ENCODE measurements at places on chromosomes 16 and 17. TPM values are rescaled to one million over a fixed set of nuclear protein-coding genes. Genes with fewer than 3 reads are reported as not detected.

DNA sequence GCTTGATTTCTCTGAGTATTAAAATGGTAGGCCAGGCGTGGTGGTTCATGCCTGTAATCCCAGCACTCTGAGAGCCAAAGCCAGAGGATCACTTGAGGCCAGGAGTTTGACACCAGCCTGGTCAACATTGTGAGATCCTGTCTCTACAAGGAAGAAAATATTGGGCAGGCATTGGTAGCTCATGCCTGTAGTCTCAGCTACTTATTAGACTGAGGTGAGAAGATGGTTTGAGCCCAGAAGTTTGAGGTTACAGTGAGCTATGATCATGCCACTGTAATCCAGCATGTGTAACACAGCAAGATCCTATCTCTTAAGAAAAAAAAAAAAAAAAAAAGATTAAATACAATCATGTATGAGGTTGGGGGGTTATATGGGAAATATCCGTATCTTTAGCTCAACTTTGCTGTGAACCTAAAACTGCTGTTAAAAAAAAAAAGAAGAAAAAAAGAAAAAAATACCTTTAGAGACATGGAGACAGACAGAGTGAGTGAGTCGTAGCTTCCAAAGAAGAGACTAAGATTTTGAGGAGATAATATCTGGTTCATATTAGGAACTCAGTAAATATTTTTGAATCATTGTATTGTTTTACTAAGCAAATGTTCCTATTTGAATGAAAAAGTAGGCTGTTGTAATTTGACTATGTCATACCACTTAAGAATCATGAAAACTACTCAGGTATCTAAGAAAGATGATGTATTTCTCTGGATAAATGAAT, 325.7 kb upstream of the TBX2 start:
- no peak for DNase-seq

GRCh38 chr17:1972487-1973160, 52.5 kb downstream of the RTN4RL1 start:
- DNase-seq, result no peak

DNA sequence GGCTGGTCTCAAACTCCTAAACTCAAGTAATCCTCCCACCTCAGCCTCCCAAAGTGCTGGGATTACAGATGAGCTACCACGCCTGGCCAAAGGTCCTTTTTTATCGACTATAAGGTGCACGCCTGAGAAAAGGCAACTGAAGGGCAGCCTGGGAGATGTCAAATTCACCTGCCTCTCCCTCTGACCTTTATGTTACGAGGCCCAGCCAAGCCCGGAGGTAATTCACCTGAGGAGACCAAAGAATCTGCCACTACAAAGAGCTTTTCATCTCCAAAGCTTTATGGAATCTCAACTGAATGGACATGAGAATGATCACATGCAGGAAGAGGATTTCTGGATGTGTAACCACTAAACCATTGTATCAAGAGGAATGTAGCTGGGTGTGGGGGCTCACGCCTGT, 37.2 kb downstream of the LYRM1 start:
- DNase-seq, result no peak

GRCh38 chr16:3879258-3879886, 1.1 kb downstream of the CREBBP start:
- no peak for DNase-seq

- DNase-seq, result no peak
Measured at GRCh38 chr17:76467809-76468633, 618 bp downstream of the AANAT start.

DNA sequence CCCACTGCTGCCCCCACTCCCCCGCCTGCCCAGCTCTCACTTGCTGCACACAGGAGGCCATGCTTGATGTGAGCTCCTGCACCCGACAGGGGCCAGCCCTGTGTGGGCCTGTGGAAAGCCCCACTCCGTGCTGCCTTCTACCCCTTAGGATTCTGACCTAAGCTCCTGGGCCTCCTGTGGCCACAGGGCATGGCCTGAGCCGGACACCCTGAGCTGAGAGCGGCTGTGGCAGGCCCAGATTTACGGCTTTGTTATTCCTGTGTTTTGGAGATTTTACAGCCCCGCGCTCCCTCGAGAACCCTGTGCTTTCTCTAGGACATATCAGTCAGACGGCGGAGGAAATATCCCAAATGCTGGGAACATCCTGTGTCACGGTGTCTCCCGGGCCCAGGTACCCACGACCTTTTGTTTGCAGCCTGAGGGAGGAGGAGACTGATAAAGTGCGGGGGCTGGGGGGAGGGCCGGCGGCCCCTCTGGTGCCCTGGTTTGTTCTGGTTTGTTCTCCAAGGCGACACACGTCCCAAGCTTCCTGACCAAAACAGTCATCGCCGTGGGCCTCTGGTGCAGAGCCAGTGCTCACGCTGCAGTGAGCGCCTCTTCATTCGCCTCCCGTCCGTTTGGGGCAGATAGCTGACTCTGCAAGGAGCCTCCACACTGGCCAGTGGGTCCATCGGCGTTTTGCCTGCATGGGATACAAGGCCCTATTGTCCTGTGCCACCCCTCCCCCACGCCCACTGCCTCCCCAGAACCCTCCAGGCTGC, 363.4 kb downstream of the C16orf95 start:
- no peak for DNase-seq

DNA sequence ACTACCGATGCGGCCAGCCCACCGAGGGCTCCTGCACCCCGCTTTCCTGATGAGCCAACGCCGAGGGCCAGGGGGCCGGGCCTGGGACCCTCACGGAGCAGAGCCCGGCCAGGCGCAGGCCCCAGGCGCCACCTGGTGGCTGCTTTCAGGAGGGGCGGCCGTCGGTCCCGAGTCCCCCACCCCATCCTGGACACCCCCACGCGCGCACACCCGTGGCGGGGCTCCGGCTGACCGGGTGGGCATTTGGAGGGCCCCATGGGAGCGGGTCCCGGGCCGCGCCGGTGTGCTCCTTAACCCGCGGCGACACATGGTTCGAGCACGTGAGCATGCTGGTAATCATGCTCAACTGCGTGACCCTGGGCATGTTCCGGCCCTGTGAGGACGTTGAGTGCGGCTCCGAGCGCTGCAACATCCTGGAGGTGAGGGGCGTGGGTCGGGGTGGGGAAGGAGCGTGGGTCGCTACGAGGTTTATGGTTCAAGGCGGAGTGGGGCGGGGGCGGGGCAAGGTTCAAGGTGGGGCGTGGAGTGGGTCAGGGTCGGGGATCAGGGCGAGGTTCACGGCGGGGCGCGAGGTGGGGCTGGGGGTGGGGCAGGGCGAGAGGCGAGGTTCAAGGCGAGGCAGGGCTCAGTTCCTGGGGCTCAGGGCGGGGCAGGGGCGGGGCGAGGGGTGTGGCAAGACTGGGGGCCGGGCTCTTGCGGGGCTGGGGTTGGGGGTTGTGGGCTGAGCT, 30.2 kb downstream of the TPSG1 start:
- DNase-seq, result no peak

DNA sequence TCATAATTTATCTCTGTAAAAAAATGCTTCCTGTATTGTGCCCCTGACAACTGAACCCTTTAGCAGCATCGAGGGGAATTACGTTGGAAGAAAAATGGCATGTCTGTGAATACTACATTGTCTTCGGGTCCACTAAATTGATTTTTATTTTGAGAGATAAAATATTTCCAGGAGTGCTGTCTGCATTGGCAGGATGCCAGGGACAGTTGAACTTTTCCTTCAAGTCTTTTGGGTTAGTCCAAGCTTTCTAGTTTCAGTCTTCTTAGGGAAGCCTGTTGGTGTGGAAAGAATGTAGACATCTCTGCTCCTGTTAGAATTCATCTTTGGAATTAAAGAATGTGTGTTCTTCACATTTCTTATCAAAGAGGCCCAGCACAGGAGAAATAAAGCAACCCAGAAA, 557.9 kb downstream of the TMEM114 start:
- no peak for DNase-seq

- no peak for DNase-seq
Measured at GRCh38 chr16:2825049-2825742, 4.9 kb upstream of the ZG16B start.

DNA sequence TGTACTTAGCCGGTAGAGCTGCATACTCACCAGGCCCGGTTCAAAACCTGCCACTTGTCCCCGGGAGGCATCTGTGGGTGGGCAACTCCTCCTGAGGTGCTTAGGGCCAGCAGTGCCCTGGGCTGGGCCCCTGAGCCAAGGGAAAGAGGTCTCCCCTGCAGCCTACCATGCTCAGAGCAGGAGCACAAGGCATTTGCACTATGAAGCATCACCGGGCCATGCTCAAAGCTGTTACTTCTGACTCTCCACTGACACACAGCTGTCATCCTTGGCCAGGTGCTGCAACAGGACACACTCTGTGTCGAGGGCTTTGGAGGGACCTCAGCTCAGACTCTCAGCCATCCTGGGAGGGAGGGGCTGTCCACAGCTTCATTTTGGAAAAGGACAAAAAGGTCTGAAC, 37.2 kb downstream of the SLC38A8 start:
- no peak for DNase-seq

GRCh38 chr17:47905221-47905733, 9.2 kb downstream of the SP2 start:
- DNase-seq, result peak; percentile 83

DNA sequence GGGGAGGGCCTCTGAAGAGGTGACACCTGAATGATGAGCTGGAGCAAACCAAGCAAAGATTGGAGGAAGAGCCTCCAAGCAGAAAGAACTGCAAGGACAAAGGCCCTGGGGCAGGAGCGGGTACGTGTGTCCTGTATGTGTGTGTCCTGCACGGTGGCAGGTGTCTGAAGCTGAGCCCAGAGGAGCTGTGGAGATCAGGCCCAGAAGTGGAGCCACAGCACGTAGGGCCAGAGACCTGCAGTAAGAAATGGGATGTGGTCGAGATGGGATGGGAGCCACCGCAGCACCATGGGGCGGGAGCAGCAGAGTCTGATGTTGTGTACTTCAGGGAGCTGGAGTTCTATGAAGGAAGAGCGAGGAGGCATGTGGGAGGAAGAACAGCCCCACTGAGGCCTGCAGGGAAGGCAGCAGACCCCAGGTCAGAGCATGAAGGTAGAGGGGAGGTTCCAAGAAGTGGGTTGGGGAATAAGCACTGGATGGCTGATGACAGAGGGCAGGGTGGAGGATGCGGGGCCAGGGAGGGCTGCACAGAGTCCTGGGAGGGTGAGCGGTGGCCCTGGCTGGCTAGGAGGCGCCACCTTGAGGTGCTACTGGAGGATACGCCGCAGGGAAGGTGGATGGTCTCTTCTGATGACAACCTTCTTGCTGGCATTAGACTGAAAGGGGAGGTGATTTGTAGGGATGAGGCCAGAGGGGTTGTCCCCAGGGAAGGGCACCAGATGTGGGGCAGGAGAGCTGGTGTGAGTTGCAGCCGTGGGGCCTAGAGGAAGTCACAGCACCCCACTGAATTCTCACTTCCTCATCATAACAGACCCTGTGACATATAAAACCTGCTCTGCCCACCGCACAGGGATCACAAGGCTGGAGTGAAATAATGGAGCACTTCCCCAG, 10.6 kb upstream of the CETP start:
- DNase-seq, result no peak

DNA sequence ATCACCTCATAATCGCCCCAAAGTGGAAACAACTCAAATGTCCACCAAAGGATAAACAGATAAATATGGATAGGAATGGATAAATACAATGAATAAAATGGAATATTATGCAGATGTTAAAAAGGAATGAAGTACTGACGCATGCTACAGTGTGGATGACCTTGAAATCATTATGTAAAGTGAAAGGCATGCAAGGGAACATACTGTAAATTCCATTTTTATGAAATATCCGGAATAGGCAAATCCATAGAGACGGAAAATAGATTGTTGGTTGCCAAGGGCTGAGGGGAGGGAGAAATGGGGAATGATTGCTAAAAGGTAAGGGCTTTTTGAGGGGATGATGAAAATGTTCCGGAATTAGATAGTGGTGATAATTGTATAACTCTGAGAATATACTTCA, 36.0 kb downstream of the STAT5B start:
- no peak for DNase-seq

DNA sequence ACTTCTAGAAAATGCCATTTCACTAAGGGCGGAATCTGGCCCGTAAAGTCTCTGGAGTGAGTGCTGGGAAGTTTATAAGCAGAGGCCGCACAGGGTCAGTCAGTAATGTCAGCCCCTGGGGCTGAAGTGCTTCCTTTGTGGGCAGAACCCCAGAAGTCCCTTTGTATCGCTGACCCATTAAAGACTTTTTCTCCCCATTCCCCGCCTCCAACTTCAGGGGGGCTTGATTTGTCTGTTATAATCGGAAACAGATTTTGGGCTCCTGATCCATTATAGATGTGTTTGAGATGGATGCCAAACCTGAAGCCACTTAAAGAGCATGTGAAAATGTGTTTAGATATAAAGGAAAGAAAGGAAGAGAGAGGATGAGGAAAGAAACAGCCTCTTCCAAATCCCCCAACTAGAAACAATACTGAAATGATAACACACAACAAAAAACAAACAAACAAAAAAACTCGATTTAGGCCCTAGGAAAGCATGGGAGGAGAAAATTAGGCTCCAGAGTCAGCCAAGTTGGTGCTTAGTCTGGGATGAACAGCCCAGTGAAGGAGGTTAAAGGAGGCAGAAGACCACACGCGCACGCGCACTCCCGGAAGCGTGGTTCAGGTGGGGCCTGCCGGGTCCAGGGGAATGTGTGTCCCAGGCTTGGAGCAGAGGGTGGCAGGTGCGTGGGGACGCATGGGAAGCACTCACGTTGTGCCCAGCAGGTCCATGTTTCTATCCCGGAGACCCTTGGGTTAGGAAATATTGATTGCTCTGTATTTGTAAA, 27.1 kb downstream of the MSI2 start:
- DNase-seq, result no peak

- no peak for DNase-seq
Measured at GRCh38 chr16:64153718-64154117, 968.1 kb downstream of the CDH11 start.

DNA sequence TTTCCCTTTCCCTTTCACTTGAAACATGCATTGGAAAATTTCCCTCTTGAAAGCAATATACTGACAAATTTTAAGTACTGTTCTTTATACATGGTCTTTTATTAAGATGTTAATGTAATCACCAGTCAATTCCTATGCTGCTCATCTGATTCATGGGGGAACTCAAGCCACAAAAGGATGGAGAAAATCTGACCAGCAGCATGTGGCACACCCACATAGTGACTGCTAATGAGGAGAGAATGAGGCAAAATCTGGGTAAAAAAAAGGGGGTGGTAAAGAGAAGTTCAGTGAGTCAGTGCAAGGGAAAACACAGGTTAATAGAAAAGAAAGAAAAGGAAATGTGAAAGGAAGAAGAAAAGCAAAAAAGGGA, 11.3 kb downstream of the RFFL start:
- no peak for DNase-seq

GRCh38 chr17:74049967-74050458, 153.5 kb upstream of the RPL38 start:
- DNase-seq, result no peak

Gene ARL4D
- 15.4 TPM for total RNA-seq

Gene NLRP1
- total RNA-seq, result 27.4 TPM

Gene TRPV2
- total RNA-seq, result 6.6 TPM

Gene KRTAP2-2
- total RNA-seq, result not detected

Gene KCNH4
- total RNA-seq, result not detected

Gene KRTAP4-1
- total RNA-seq, result not detected

Data from breast epithelium (tissue), 4 donors.